ENCODE measurements at places on chromosomes 2 and 18.

GRCh38 chr2:16775899-16776231 lies 110.2 kb upstream of the CYRIA start:
- no peak for DNase-seq

- DNase-seq, result no peak
Measured at GRCh38 chr2:217933617-217933993, 69.2 kb downstream of the TNS1 start.

DNA sequence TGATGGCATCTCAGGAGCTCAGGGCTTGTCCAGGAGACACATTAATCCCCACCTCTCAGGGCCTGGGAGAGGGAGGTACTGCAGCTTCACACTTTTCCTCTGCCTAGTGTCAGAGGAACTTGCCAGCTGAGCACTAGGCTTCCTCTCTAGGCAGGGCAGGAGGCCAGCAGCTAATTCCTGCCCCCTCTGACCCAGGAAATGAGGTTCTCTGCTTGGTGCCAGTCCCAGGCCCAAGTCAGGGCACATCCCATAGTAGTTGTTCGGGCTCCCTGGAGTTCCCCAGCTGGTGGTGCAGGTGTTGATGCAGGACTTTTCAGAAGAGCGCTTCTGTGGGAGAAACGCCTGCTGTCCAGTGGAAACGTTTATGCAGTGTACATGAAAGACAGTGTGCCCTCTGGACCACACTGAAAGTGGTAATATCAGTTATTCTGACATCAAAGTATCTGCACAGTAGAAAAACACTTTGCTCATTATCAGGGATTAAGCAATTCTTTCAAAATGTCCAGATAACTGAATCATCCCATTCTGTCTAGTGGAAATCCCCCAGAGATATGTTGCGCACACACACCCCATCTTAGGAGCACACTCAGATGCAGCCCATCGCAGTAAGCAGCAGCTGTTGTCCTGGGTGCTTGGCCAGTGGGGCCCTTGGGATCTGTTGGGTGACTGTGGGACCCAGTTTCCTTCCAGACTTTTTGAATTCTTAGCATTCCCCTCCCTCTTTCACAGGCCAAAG lies 17.8 kb upstream of the SCLY start:
- no peak for DNase-seq

DNA sequence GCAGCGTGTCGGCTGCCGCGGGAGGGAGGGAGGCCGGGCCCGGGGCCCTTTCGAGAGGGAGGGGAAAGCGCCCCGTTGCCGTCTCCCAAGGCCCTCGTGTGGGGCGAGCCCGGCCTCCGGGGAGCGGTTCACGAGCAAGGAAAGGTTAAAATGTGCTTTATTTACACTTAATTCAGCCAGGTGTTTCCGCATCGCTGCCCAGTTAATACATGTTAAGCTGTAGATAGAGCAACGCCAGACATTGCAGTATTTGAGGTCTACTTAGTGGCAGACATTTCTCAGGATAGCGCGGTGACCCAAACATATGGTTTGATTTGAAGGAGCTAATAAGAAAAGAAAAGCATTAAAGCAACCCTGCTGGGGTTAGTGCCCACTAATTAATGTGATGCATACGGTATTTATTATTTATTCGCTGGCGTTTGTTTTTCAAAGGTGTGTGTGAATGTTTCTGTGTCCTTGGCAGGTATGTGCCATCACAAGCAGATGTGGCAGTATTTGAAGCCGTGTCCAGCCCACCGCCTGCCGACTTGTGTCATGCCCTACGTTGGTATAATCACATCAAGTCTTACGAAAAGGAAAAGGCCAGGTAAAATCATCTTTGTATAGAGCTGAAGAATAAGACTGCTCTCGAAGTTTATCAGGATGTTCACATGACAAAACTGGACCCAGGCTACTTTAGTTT lies 571 bp downstream of the EEF1B2 start:
- DNase-seq, result no peak

- DNase-seq, result no peak
Measured at GRCh38 chr2:196421880-196422279, 217.6 kb upstream of the CCDC150 start.

GRCh38 chr2:15166878-15167277 lies 394.3 kb downstream of the NBAS start:
- DNase-seq, result no peak

DNA sequence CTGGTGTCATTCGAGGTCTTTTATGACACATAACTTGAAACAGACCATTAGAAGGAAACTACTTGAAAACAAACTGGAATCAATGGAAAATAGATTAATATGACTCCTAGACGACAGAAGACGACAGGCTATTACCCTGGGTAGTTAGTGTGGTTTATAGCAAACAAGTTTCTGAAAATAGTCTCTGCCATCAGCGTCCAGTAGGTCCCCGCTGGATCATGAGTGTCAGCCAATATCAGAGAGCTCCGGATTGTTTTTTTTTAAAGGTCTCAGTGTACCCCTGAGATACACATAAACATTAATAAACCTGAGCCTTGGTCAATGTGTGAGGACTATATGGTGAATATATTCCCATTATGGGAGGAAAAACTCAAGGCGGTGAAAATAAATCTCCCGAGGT lies 115.0 kb upstream of the THUMPD2 start:
- DNase-seq, result no peak

- DNase-seq, result no peak
Measured at GRCh38 chr2:37011130-37011529, 44.8 kb upstream of the STRN start.

DNA sequence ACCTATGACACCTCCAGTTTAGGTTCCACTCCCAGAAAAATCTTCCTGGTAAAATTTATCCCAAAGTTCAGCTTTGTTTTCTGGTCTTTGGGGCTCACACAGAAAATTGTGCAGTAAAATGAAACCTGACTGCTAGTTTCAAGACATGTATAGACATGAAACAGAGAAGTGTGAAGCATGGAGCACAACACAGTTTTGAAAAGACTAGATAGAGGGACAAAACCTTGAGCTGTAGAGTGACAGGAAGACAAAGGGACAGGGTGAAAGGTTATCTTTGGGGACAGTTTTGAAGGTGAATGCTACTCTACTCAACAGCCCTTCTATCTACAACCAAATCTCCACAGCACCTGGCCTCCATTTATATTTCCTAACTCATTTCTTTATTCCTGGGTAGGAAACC lies 352.6 kb downstream of the RBM43 start:
- DNase-seq, result no peak

DNA sequence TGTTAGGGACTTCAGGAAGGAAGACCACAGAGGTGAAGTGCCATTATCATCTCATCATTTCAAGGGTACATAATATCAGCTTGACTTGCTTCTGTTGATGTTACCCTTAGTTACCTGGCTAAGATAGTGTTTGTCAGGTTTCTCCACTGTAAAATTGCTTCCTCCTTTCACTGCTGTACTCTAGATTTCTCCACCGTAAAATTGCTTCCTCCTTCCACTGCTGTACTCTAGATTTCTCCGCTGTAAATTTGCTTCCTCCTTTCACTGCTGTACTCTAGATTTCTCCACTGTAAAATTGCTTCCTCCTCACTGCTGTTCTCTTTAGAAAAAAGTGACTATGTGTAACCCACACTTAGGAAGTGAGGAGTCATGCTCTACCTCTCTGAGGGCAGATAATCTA lies 1460.3 kb downstream of the SUCLG1 start:
- DNase-seq, result no peak

DNA sequence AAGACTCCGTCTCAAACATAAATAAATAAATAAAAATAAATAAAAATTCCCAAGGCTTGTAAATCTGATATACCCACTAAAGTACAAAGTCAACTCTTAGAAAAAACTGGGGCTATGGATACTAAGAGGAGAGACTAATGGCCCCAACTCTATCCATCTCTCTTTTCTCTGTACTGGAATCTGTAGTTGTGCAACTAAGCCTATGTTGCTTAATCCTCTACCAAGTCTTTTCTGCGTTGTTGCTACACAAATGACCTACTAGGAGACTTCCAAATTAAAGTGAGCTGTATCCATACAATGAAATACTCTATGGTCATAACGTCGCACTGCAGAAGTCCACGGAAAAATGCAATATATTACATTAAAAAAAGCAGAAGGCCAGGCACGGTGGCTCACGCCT lies 8.1 kb downstream of the MRPS5 start:
- no peak for DNase-seq

DNA sequence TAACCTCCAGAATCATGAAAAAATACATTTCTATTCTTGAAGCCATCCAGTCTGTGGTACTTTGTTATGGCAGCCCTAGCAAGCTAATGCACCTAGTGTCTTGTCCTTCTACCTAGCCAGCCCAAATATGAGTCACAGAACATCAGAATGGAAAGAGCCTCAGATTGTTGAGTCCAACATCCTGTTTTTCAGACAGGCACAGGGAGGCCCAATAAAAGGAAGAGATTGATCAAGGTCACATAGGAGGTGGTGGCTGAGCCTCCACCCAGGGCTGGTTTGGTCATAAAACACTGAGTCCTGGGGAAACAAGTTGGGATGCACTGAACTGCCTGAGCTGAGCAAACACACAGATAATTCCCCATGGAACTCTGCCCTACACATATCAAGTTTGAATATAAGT lies 195.5 kb downstream of the TTC32 start:
- DNase-seq, result no peak

GRCh38 chr18:42458226-42458625 lies 503.2 kb downstream of the PIK3C3 start:
- no peak for DNase-seq

DNA sequence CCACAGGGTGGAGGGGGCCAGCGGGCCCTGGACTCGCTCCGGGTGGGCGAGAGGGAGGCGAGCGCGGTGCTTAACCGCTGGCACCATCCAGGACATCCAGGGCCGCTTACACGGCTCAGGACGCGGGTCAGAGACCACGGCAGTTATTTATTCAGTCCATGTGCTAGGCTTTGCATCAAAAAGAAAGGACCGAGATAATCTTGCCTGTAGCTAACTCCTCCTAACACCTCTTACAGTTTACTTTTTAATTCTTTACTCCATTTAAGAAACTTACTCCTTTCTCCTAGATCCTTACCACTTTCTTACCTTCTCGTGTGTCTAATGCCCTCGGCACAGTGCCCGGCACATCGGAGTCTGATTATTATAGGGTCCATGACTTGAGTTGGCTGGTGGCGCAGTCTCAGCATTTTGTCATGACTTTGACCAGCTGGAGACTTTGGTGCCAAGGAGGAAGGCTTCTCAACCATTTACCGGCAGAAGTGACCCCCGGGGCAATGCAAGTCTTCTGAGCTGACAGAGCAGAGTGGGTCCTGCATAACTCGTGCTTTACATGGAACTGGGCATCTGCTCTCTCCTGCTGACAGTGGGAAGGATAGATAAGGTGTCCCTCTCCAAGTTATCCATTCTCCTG lies 503 bp downstream of the ANXA4 start:
- DNase-seq, result no peak

DNA sequence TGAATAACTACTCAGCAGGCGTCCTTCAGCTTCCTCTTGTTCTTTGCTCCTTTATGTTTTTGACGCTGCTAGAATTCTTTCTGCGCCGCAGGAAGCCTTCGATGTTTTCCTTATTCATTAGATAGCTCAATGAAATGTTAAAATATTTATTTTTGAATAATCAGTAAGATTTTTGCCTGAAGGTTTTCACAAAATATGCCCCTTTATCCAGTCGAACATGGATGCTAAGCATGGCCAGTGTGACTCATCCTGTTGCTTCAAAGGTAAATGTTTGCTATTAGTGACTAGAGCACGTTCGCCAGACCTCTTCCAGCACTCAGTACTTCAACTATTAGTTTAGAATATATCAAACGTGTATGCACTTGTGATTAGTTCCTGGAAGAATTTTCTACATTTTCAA lies 7.6 kb upstream of the MEIS1 start:
- DNase-seq, result no peak

- no peak for DNase-seq
Measured at GRCh38 chr2:118989481-118989880, 47.5 kb downstream of the MARCO start.

DNA sequence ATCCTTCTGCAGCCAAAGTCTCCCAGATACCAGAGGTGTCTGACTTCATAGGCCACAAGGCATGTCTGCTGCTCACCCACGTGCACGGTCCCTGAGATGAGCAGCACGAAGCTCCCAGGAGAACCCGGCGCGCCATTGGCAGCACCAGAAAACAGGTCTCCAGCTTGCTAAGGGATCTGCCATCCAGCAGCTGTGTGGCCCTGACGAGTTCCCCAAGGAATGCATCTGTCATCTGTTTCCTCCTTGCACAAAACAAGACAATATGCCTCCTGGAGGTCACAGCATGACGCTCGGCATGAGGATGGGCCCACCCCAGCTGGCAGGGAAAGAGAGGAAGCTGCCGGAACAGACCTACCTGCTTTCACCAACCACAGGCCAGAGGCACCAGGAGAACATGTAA lies 29.2 kb downstream of the HS6ST1 start:
- no peak for DNase-seq

DNA sequence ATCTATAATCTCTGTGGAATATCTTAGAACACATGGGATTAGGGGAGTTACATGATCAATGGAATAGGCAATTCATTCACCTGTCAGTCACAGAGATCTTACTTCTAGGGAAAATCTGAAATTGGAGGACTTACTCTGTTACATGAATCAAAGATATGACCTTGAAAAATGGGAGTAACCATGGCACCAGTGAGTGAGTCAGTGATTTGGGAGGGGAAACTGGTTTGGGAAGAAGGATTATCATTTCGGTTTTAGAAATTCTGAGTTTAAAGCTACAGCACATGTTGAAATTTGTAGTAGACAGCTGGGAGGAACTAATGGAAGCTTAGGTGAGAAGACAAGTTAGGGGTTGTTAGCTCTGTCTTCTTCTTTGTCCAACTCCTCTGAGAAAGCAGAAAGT lies 153.7 kb downstream of the CAMKMT start:
- DNase-seq, result no peak

GRCh38 chr2:186059096-186059495 lies 320.5 kb downstream of the FSIP2 start:
- DNase-seq, result no peak

DNA sequence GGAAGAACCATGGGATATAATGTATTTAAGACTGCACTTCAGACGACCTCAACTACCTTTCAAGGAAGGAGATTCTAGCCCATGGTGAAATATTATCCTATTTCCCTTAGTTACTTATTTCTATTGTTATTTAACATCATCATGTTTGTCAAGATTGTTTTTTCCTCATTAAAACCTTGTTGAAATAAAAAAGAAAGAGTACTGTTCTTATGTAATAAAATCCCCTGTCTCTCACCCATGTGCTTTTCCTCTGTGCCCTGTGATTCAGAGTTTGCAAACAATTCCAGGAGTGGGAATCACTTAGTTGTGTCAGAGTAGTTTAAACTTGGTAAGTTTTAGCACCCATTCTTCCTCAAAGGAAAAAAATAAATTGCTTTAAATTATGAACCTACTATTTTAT lies 43.6 kb downstream of the ERBB4 start:
- no peak for DNase-seq
